ENCODE measurements at places on chromosomes 1 and 21. TPM values are rescaled to one million over a fixed set of nuclear protein-coding genes. Genes with fewer than 3 reads are reported as not detected.

PEAR1 gene
- 7.9 TPM for total RNA-seq

ZNF672 gene
- 55.3 TPM for total RNA-seq

NBPF20 gene
- total RNA-seq, result 0.59 TPM

ETV3L gene
- total RNA-seq, result not detected

CLCA1 gene
- total RNA-seq, result not detected

SPRR2D gene
- total RNA-seq, result not detected

OLFML3 gene
- 28.6 TPM for total RNA-seq

All from right atrium auricular region (tissue), 2 donors.